ENCODE measurements at places on chromosomes 13 and 19. TPM values are rescaled to one million over a fixed set of nuclear protein-coding genes. Genes with fewer than 3 reads are reported as not detected.

MYO1F gene
- total RNA-seq, result 0.17 TPM

CGB3 gene
- not detected for total RNA-seq

PRX gene
- total RNA-seq, result 2.2 TPM

AZU1 gene
- total RNA-seq, result not detected

ZNF540 gene
- 0.44 TPM for total RNA-seq

COL4A1 gene
- total RNA-seq, result 48.6 TPM

ZFR2 gene
- total RNA-seq, result not detected

ZNF560 gene
- 2.2 TPM for total RNA-seq

SCN1B gene
- total RNA-seq, result 7.4 TPM

ZIK1 gene
- total RNA-seq, result 8.1 TPM

C1QTNF9B gene
- 0.44 TPM for total RNA-seq

PLIN5 gene
- not detected for total RNA-seq

F7 gene
- under 0.01 TPM for total RNA-seq

WDR62 gene
- 0.50 TPM for total RNA-seq

LGALS14 gene
- total RNA-seq, result not detected

ATP11A gene
- total RNA-seq, result 9.2 TPM

NALCN gene
- total RNA-seq, result 1.8 TPM
